ENCODE measurements at places on chromosomes 1 and 21.

DNA sequence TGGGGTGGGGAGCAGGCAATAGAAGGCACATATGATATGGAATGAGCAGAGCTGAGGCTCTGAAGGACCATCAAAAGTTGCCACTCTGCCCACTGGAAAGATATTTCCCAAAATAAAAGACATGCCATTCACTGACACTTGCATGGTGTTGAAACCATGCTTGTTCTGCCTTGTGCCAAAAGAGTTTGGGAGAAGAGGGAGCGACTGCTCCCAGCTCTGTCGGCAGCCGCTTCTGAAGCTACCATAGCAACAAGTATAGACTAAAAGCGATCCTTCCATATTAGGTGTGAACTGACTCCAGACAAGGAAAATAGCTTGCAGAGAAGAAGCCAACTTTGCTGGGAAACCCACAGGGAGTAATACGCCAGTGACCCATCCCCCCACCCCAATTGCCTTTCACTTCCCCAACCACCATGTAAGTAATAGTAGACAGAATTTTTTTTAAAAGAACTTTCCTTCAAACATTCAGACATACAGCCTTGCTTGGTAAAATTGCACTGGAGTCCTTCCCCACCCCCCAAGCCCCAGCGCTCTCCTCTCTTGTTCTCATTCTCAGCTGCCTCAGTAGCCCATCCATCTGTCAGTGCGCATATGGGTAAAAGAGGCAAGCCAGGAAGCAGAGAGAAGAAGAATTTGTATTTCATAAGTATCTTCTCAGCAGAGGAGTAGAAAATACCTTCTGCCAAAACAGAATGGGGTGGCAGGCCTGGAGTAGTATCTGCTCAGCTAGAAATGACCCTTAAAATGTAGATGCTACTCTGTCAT, 263.7 kb downstream of the OMA1 start:
- DNase-seq, result no peak

DNA sequence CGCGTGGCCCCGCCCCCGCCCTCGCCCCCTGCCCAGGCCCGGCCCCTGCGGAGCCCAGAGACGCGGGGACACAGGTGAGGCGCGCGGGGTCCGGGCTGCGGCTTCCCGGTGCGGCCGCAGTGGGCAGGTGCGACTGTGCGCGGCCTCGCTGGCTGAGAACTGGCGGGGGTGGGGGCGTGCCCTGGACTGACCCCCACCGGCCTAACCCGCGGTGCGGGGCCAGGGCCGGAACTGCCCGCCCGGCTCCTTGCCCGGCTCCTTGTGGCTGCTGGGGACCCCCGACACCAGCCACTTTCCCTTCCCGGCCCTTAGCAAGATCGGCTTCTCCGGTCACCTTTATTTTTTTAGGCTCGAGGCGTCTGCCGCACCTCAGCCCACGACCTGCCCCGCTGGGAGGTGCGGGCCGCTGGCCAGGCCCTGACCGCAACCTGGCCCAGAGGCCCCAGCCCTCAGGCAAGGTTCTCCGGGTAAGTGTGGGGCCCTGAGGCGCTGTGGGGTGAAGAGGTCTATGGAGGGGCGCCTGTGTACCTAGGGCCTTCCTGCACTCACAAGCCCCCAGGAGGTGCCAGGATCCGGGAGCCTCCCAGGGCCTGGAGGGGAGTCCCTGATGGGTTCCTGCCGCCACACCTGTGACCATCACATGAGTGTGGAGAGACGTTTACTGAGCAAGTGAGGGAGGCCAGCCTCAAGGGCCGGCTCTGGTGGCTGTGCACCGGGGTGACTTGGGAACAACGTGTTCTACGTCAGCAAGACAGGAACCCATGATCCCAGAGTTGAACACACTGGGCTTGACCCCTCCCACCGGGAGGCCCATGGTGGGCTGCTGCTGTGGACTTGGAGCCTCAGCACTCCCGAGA, at the start of gene SMIM1:
SMIM1 (plus strand) TSS at position 35 of the 857 bp plus-strand sequence. CDS start 2,625 bp downstream, outside the sequence.
- DNase-seq, result no peak

GRCh38 chr1:175146529-175147213, 45.9 kb downstream of the KIAA0040 start:
- DNase-seq, result peak; percentile 30

- no peak for DNase-seq
Measured at GRCh38 chr1:18004278-18004677, 103.3 kb upstream of the IGSF21 start.

GRCh38 chr21:14099570-14099969, 111.2 kb downstream of the LIPI start:
- no peak for DNase-seq

DNA sequence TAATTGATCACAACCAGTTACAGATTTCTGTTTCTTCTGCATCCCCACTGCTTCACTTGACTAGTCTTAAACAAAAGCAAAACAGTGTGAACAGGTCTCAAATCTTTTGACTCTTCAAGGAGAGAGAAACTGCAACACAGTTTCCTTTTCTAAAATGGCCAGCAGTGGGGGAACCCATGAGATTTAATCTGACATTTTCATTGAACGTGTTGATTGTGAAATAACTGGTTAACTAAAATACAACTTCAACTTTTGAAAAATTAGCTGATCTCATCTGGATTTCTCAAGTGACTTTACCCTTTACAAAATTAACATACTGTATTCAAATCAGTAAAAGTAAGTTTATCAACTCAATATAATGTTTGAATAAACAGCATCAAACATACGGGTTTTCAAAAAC, 143.0 kb downstream of the HFM1 start:
- DNase-seq, result no peak

GRCh38 chr1:81387446-81387845, 413.3 kb upstream of the ADGRL2 start:
- DNase-seq, result no peak

GRCh38 chr1:156281281-156281680, 1.3 kb downstream of the SMG5 start:
- DNase-seq, result no peak

DNA sequence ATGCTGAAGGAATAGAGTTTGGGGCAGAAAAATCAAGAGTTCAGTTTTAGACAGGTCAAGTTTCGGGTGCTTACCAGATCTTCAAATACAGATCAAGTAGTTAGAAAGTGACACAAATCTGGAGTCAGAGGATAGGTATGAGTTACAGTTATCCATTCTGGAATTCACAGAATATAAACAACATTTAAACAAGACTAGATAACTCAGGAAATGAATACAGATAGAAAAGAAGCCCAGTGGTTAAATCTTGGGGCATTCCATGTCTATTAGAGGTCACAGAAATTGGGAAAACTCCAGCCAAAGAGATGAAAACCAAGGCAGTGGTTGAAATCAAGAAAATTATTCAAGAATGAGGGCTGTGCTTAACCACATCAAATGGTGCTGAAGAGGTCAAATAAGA, 187.0 kb upstream of the HP1BP3 start:
- DNase-seq, result no peak

DNA sequence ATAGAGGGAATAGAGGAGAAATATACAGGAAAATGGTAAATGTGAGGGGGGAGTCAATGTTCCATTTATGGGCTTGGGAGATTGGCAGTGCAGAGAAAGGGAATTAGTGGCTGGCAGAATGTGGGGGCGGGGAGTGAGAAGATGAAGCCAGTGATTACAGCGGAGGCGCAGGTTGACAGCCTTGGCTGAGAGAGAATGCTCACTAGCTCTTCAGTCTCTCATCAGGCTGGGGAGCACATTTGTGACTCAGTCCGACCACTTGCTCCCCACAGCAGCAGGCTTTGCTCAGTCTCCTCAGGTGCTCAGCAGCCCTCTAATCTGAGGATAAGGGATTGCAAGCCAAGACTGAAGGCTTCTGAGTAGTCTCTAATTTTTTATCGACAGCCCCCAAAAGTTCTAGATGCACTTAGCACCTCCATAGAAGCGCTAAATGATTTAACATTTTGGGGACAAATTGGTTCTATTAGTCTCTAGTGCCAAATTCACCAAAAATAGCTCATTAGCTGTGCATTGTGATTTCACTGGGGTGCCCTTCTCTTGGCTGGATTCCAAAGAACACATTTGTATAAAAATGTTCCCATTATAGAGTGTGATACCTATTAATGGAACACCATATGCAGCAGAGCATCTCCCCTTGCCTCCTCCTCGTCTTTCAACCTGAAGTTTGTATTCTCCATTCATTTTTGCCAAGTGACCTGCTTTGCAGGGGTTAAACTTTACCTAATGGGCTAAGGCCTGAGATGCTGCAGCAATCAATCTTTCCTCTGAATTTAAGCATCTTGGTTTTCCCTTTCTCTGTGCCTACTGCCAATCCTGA, 191.8 kb downstream of the ZNF326 start:
- no peak for DNase-seq

DNA sequence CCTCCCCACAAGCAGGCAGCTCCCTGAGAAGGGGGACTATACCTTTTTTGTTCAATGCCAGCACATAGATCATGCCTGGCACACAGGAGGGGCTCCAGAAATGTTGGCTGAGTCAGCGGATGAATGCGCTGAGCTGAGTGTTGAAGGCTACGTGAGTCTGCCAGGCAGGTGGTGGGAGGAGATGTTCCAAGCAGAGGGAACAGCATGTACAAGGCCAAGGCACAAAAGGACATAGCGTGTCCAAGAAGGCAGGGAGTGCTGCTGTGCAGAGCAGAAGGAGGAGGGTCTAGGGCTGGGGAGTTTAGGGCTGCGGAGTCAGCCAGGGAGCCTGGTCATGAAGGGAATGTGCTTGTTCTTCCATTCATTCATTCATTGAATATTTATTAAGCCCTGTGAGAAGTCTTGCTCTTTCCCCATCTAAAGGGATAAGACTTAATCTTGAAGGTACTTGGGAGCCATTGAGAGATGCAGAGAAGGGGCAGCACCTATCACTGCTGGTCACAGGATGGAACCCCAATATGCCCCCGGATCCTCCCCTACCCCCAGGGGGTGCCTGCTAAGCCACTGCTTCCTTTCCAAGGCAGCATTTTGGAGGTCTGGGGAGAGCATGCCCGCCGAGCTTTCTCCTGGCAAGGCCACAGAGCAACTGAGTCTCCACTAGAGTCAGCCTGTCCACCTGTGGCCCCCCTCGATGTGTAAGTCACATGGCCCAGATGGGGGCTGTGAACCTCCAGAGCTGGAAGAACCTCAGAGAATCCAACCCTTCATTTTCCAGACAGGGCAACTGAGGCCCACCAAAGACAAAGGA, 31.2 kb upstream of the LAPTM5 start:
- DNase-seq, result no peak

DNA sequence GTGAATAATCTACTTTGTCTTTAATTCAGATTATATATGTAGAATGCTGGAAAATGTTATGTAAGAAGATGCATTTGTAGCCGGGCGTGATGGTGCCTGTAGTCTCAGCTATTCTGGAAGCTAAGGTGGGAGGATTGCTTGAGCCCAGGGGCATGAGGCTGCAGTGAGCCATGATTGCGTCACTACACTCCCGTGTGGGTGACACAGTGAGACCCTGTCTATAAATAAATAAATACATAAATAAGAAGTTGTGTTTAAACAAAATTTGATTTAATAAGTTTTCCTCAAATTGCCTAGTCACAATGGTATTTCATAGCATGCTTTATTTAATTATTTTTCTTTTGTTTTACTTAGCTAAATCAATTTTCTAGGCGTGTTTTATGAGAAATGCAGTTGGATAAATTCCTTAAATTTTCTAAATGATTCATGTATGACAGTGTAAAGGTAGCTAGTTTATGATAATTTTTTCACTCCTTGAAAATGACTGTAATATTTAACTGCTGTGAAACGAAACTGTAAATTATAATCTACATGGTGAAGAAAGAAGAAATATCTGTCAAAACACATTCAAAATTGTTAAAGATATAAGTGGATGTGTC, 232.6 kb downstream of the SRGAP2C start:
- DNase-seq, result no peak

DNA sequence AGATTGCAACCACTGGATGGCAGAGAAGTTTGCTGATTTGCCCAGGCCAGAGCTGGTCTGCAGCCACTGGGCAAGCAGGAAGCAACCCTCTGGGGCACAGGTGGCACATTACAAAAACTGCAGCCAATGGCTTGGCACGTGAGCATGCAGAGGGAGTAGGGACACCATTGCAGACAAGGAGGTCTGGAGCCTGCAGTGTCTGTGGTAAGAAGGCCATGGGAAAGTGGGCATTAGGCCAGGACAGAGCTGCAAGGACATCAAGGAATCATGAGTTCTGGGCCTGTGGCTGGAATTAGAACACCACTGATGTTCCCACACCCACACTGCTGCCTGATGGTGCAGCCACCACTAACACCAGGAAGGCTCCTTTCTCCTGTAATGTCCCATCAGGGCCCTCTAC, 113.0 kb downstream of the TSEN15 start:
- DNase-seq, result no peak

GRCh38 chr1:166297993-166298392, 131.2 kb upstream of the FAM78B start:
- no peak for DNase-seq

- peak; percentile 23 for DNase-seq
Measured at GRCh38 chr1:24830680-24831272, 85.5 kb downstream of the CLIC4 start.

DNA sequence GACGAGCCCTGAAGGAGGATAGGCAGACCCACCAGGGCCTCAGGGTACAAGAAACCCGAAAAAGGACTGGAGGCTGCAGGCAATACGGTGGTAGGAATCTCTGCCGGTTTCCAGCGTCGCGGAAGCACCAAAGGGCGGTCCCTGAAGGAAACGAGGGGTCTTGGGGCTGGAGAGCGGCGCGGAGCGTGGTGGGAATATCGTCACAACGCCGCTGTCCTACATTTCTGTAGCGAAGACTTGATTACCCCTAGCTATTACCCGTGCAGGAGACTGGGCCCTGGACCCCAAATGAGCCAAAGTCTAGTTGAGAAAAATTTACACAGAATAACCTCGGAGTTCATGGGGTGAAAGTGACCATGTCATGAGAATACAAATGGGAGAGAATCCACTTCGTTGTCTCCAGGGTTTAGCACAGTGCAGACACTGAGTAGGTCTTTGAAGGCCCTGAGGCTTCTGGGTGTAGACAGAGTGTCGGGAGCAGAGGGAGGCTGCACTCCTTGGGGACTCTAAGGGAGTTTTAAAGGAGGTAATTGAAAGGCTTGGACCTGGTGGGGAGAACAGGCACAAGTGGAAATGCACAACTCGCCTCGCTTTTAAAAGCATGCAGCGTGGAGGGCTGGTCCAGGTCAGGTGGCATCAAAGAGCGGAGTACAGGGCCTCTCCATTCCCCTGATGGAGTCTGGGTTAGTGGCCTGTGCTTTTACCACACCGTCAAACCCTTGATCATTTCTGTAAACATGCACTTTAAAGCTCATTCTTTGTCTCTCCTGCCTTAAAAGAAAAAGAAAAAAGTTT, 1.5 kb downstream of the ATP1A1 start:
- DNase-seq, result no peak

- DNase-seq, result no peak
Measured at GRCh38 chr1:54710841-54711240, 4.8 kb upstream of the TTC4 start.

- no peak for DNase-seq
Measured at GRCh38 chr1:55363268-55363667, 148.1 kb upstream of the USP24 start.

DNA sequence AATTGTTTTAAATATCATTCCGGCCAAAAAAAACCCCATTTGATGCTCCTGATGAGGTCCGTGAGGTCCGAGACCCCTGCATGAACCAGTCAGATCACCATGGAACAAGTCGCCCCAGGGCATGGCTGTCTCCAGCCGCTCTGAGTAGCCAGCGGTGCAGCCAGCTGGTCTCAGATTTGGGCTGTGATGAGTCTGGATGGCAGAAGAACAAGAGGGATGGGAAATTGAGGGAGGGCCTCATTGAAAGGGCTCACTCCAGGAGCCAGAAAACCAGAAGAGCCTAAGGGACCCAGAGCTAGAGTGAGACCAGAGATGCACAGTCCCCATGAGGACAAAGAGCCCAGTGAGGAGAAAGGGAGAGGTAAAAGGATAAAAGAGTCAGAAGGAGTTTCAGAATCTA, 174.0 kb downstream of the TOMM20 start:
- DNase-seq, result no peak

- peak; percentile 35 for DNase-seq
Measured at GRCh38 chr1:9724706-9725476, 73.4 kb downstream of the PIK3CD start.
